ENCODE measurements at places on chromosomes 2 and 18. TPM values are rescaled to one million over a fixed set of nuclear protein-coding genes. Genes with fewer than 3 reads are reported as not detected.

GRCh38 chr2:138622613-138623012 lies 121.0 kb downstream of the SPOPL start:
- no peak for DNase-seq

- DNase-seq = no peak
Observed at GRCh38 chr2:112065966-112066365, 10.9 kb downstream of the TMEM87B start.

DNA sequence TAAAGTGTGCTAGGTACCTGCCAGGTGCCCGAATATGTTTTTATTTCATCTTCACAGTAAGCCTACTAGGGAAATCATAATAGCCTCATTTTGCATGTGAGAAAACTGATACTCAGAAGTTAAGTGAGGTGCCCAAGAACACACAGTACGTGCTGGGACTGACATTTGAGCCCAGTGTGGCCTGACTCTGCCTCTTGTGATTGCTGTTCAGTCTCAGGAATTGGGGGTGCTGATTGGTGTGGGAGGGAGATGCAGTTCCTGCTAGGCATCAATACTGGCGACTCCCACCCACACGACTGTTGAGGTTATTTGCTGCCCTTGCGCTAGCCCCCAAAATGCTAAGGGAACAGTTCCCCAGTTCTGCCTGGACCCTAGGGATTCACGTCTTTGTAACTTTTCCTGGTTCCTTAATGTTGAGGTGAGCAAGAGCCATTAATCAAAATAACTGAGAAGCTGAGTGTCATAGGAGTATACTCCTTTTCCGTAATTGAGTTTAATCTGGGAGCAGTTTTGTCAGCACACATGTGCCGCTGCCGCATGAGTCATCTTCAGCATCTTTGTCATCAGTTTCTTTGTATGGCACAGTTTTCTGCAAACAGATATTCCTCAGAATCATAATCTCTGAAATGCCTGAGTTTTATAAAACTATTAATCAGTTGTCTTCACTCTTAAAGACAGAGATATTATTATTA lies 120.7 kb downstream of the NCK2 start:
- no peak for DNase-seq

GRCh38 chr2:69253611-69254301 lies 133.3 kb downstream of the GFPT1 start:
- DNase-seq = peak; percentile 82

GRCh38 chr2:45860136-45861121 lies 209.0 kb downstream of the PRKCE start:
- DNase-seq = peak; percentile 92

- no peak for DNase-seq
Observed at GRCh38 chr2:230974096-230974913, 21.6 kb upstream of the SPATA3 start.

DNA sequence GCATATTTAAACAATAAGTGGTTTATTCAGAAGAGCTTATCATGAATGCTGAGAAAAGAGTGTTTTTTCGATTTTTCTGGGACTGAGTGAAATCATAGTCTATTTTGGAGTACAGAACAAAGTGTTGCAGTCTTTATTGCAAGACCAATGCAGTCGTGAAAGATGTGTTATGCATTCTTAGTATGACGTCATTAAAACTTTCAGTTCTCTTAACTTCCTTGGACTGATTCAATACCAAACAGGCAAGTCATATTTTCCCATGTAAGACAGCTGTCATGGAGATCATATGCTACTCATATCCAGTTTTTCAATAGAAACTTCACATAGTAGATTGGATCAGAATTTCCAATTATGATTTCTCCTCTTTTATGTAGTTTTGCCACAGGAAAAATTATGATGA lies 92.6 kb downstream of the RIT2 start:
- no peak for DNase-seq

DNA sequence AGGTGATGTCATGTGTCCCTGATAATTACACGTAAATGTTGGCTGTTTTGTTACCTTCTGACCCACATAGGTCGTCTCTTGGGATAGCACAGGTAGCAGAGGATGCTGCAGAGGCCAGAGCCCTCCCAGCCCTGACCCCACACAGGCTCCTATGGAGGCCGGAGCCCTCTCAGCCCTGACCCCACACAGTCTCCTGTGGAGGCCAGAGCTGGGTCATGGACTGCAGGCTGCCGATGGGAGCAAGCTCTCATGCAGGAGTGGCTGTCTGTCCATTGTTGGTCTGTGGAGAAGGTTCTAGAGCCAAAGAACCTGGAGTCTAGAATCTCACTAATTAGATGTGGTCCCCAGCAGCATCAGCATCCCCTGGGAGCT lies 155.5 kb downstream of the LDLRAD4 start:
- peak; percentile 53 for DNase-seq

GRCh38 chr2:38386377-38386776 lies 9.3 kb upstream of the ATL2 start:
- DNase-seq = no peak

DNA sequence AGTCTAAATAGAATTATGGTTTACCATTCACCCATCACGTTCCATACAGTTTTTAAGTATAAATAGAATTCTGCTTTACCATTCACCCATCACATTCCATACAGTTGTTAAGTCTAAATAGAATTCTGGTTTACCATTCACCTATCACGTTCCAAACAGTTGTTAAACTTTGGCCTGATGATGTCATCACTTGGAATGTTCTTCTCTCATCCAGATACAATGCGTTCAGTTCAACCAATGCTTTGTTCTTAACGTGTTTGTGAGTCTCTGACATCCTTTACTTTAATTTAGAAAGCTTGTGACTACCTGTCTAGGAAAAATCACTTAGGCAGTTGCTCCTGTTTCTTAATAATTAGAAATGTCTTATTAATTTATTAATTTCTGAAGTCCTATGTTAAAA lies 236.3 kb upstream of the RASGRP3 start:
- DNase-seq = no peak

DNA sequence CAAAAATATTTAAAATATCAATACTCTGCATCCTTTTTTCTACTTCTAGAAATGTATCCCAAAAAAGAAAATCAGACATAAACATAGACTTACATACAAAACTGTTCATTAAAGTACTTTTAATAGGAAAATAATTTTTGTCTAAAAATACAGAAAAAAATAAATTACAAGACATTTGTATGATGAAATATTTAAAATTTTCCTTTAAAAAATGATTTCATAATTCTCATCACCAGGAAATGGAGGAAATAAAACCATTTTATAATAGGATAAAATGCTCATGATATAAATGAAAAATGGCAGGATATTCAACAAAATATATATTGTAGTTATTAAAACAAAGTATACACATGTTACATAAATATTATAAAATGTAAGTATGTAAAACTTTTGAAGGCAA lies 24.4 kb downstream of the ARL5A start:
- no peak for DNase-seq

- peak; percentile 78 for DNase-seq
Observed at GRCh38 chr2:6865346-6866274, at the start of gene CMPK2. TSS of gene CMPK2 (minus strand) at chr2:6865907. CDS start at chr2:6865696, 211 bp downstream.

DNA sequence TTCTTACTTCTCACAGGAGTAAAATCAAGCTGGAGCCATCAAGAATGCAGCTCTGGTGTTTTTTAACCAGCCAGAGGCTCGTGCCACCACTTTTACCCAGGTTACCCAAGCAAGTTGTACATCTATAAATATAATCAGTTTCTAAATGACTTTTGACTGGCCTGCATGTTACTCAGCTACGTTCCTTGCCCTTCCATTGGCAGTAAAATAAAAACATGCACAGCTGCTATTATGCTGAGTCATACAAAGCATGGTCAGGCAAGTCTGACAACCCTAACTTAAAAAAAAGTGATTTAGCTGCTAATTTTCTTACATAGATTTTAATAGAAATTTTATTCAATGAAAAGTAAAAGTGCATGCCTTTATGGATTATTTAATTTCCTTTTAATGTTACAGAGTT lies 111.7 kb upstream of the CSRNP3 start:
- no peak for DNase-seq

- no peak for DNase-seq
Observed at GRCh38 chr2:20015482-20016083, 3.1 kb upstream of the MATN3 start.

GRCh38 chr18:23406271-23406787 lies 46.8 kb upstream of the RIOK3 start:
- DNase-seq = no peak

- peak; percentile 77 for DNase-seq
Observed at GRCh38 chr18:13218368-13218991, at the start of gene LDLRAD4. TSS of gene LDLRAD4 (plus strand) at chr18:13218760.

GRCh38 chr2:200705305-200706041 lies 106.2 kb upstream of the BZW1 start:
- DNase-seq = no peak

DNA sequence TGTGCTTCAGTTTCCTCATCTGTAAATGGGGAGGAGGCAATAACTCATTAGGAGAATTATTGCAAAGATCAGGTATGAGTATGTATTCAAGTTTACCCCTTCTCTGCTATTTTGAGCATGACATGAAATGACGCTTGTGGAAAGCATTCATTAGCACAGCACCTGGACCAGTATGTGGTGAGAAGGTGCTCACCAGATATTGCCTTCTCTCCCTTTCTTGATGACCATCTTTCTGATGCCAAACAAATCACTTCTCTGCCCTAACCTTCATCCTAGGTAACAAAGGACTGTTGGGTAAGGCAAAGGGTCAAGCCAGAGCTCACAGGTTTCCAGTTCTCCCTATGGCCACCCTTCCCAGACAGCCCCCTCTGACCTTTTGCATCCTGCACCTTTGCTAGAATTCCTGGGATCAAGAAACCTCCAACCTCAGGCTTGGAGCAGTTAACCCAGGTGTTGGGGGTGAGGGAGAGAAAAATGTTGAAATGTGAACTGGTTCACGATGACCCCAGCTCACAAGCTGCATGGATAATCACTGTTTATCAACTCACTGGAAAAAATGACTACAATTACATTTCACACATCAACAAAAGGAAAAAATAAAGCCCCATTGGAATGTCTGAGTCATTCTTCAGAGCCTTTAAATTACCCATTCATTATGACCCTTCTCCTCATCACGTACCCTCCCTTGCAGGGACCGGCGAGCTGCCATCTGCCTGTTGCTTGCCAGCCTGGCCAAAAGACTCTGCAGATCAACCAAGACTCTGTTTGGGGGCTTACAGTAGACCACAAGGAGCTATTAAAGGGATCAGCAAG lies 41.6 kb downstream of the LBH start:
- no peak for DNase-seq

DNA sequence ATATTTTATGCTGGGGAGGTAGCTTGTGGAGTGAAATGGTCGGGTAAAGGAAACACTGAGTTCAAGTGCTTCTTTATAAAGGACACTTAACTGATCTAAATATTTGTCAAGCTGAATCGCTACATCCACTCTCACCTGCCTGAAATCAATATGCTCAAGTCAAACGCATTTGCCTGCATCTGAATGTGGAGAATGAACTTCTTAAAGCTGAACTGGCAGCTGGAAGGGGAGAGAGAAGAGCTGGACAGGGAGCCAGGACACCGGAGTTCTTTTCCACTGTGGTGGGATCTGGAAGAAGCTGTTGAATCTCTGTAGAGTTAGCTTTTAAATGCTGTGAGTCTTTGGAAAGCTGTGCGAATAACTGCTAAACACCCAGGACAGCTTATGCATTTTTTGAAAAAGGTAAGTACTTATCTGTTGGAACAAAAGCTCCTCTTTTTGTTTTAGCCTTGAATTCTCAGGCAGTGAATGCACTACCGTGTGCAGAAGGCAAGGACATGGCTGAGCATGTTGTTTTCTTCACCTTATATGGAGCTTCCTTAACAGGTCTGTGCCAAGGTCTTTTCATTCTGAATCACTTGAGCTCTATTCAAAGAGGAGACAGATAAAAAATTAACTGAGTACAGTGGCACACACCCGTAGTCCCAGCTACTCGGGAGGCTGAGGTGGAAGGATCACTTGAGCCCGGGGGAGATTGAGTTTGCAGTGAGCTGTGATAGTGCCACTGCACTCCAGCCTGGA lies 74.2 kb upstream of the KLF7 start:
- DNase-seq = no peak

- no peak for DNase-seq
Observed at GRCh38 chr2:157363612-157364101, 38.0 kb upstream of the ERMN start.

- DNase-seq = no peak
Observed at GRCh38 chr2:208627110-208627884, 220.7 kb downstream of the PTH2R start.

DNA sequence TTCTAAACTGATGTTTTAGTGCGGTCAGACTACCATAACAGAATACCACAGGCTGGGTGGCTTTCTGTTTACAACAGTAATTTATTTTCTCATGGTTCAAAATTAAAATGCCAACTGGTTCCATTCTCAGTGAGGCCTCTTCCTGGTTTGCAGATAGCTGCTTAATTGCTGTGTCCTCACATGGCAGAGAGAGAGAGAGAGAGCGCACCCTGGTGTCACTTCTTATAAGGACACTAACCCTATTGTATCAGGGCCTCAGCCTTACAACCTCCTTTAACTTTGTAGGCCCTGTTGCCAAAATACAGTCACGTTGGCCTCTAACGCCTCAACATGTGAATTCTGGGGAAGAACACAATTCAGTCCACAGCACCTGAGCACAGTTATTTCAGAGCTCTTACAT lies 37.5 kb upstream of the ZNF385B start:
- DNase-seq = no peak

CFAP65 gene
- polyA plus RNA-seq = under 0.01 TPM

CPO gene
- not detected for polyA plus RNA-seq

PXDN gene
- 1.2 TPM for polyA plus RNA-seq

THSD7B gene
- polyA plus RNA-seq = not detected

MREG gene
- 3.0 TPM for polyA plus RNA-seq

METTL4 gene
- polyA plus RNA-seq = 5.8 TPM

ABCB11 gene
- polyA plus RNA-seq = 0.60 TPM
